NCI-H1694 (cell line): ENCODE measurements at places on chromosomes 3 and 15.

- no peak for DNase-seq
Observed at GRCh38 chr15:72174551-72175165, 22.9 kb downstream of the GRAMD2A start.

- DNase-seq, result no peak
Observed at GRCh38 chr3:134038716-134039115, 9.0 kb upstream of the SLCO2A1 start.

- no peak for DNase-seq
Observed at GRCh38 chr15:23518104-23518503, 47.4 kb upstream of the MKRN3 start.

DNA sequence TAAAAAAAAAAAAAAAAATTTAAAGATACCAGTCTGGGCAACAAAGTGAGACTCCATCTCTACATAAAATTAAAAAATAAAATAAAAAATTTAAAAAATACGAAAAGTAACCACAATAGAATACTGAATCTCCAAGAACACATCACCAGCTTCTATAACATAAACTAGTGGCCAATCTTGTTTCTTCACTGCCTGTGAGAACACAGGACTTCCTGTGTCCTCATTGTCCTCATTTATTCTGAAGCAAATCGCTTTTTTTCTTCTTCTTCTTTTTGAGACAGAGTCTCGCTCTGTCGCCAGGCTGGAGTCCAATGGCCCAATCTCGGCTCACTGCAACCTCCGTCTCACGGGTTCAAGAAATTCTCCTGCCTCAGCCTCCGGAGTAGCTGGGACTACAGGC lies 28.6 kb upstream of the RAB7A start:
- no peak for DNase-seq

DNA sequence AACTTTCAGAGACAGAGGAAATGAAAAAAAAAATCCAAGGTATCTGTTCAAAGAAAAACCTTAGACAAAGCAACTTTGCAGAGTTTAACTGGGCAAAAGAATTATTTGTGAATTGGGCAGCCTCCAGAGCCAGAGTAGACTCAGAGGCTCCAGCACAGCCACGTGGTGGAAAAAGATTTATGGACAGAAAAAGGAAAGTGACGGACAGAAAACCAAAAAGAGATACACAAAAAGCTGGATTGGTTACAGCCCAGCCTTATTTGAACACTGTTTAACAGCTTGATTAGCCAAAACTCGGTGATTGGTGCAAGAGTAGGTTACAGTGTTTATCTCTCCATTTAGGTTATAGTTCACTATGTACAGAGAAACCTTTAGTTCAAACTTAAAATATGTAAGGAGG lies 23.7 kb upstream of the GPD1L start:
- no peak for DNase-seq

- DNase-seq, result no peak
Observed at GRCh38 chr15:51038974-51039319, 55.8 kb downstream of the TNFAIP8L3 start.

DNA sequence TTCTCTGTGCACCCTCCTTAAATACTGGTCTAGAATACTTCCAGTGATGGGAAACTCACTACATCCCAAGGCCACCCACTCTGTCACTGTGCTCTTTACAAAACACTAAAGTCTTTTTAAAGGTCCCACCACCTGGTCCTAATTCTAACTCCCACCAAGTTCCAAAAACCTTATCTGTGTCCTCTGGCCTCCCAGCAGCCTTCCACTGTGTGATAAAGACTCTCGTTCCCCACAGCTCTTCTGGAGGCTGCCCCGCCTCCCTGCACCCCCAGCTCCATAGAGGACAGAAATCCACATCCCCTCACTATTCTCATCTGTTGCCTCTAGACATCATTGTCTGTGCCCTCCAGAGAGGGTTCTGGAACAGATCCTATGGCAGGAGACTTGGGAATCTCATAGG lies 276.4 kb downstream of the FAM43A start:
- no peak for DNase-seq

GRCh38 chr3:194960446-194961032 lies 274.9 kb downstream of the FAM43A start:
- no peak for DNase-seq

- DNase-seq, result no peak
Observed at GRCh38 chr3:182460303-182460702, 333.0 kb upstream of the ATP11B start.

GRCh38 chr3:38648659-38649499 lies 608 bp downstream of the SCN5A start:
- no peak for DNase-seq

GRCh38 chr3:136146981-136147729 lies 49.0 kb downstream of the MSL2 start:
- no peak for DNase-seq

DNA sequence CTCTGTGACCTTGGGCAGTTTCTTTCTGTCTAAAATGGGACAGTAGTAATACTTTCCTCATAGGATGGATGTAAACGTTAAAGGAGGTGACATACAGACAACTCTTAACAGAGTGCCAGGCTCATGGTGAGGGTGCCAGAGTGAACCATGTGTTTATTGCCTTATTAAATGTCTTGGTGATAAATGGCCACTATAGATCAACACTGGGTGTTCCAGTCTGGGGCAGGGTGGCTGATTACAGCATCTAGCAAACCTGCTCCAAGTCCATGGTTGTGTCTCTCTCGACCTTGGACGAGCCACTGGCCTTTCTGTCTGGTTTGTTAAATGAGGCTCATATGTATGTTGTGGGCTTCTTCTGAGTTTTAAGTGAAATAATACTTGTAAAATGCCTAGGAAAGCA lies 75.1 kb downstream of the TRAK1 start:
- DNase-seq, result no peak

DNA sequence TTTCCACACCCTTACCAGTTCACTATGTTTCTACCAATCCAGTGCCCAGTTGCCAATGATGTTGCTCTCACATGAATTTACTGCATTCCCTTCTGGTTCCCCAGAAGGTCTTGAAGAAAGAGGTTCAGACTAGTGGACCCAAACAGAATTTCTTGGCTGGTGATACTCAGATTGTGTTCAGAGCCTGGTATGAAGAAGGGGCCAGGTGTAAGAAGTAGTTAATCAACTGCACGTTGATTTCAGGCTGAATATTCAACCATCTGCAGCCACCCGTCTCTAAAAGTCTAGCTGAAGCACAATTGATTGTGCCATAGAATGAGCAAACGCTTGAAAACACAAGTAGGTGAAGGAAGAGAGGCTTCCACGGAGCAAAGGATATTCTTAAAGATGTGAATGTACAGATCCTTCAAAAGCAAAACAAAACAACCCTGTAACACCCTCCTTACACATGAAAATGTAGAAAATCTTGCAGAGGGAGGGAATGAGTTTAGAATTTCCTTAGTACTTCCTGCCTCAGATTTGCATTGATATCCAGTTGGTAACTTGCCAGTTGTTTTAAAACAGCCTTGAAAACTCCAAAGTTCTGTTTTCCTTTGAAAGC lies 4.7 kb downstream of the RBMS3 start:
- DNase-seq, result no peak

GRCh38 chr3:106345353-106346027 lies 476.7 kb upstream of the CBLB start:
- no peak for DNase-seq

GRCh38 chr3:156300929-156301840 lies 180.8 kb downstream of the KCNAB1 start:
- no peak for DNase-seq

DNA sequence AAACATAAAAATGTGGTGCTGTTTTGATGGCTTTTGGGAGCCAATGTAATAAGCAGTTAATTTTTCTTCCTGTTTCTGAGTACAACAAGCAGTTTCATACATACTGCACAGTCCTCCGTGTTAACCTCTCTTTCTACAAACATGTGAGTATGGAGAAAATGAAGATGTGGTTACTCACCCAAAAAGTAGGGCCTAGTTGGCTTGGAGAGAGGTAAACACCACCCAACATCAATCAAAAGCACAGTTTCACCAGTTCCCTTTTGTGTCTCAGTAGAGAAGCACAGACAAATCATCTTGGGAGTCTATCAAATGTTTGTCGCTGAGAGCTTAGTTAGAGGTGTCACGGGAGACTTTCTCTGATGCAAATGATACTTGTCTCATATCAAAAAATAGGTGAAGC lies 320.2 kb downstream of the UNC13C start:
- no peak for DNase-seq

DNA sequence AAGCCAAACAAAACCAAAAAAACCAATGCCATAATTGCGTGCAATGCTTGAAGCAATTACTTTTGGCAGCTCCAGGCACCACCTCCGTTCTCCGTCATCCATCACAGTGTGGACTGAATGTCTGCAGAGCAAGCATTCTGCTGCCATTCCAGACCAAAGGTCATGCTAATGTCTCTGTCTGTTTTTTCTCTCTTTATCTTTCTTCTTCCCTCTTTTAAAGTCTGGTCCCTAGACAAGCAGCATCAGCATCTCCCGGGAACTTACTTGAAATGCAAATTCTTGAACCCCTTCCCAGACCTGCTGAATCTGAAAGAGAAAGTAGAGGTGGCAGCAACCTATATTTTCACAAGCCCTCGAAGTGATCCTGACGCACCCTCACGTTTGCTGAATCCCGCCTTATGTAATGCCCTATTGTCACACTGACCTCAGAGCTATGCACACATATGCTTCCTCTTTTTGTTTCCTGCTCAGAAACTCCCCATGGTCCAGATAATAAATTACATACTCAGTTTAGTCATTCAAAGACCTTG lies 297.3 kb upstream of the PROK2 start:
- no peak for DNase-seq

- DNase-seq, result no peak
Observed at GRCh38 chr3:134236505-134237170, 14.0 kb downstream of the RYK start.

GRCh38 chr3:189049458-189050236 lies 122.1 kb upstream of the TPRG1 start:
- no peak for DNase-seq

DNA sequence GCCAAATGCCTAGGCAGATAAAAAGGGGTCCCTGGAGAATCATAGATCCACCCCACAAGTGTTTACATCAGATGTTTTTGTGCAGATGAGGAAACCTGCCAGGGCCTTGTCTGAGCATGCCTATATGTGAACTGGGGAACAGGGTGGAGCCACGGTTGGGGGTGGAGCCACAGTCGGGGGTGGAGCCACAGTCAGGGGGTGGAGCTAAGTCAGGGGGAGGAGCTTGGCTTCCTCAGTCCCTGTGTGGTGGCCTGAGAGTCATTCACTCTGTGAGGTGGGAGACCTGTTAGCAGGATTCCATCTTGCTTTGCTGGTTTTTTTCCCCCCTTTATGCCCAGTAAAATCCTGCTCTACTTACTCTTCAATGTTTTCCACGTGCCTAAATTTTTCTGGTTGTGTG lies 57.8 kb upstream of the TGFBR2 start:
- DNase-seq, result no peak

DNA sequence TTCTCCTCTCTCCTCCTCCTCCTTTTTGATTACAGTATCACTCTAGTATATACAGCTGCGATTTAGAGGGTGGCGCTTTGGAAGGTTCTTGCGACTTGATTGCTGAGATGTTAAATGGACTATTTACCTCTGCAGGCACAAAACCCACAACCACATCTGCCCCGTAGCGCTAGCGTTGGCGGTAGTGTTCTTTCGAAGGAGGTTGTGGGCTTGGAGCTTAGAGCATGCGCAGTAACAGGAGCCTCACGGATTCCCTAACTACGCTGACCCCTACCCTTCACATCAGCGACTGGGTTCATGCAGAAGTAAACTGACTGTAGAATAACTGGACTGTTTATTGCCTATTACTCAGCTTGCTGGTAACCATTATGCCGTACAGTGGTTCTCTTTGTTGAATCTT lies 58.0 kb downstream of the CGGBP1 start:
- DNase-seq, result no peak

DNA sequence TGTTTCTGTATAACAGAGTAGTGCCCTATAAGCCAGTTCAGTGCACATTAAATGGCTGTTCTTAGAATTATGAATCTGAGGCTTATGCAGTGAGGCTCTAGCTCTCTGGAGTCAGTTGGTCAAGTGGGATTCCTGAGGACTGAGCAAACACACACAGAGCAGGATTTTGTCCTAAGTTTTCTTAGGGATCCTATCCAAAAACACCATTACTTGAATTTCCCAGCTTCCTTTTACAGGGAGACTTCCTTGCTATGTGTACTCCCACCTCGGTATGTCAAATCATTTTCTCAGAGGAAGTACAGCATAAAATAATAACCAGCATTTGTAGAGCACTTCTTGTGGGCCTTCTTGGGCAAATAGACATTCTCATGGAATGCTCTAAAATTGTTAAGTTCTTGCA lies 63.1 kb upstream of the GOLGA6B start:
- no peak for DNase-seq

GRCh38 chr3:141796081-141796888 lies 33.1 kb downstream of the GRK7 start:
- DNase-seq, result no peak

DNA sequence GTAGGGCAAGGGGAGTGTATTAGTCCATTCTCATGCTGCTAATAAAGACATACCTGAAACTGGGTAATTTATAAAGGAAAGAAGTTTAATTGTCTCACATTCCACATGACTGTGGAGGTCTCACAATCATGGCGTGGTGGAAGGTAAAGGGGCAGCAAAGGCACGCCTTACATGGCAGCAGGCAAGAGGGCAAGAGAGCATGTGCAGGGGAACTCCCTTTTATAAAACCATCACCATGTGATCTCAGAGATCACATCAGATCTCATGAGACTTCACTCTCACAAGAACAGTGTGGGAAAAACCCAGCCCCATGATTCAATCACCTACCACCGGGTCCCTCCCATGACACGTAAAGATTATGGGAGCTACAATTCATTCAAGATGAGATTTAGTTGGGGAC lies 41.4 kb downstream of the SUMF1 start:
- no peak for DNase-seq

GRCh38 chr3:53269888-53270880 lies 14.4 kb upstream of the TKT start:
- no peak for DNase-seq

DNA sequence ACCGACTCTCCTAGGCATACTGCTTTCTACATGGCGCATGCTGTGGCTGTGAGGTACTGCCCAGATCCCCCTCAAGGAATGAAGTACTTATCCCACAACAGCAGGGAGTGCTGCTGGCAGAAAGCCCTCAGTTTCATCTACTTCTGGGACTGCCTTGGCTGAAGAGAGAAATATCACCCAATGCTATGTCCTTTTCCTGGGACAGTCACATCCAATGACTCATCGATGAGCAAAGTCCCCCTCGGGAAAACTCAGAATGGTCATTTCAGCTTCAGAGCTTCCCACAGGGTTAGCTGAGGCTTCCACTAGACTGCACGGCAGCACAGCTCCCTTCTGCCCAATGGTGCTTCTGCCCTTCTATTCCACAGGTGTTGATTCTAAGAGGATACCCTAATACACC lies 3.6 kb upstream of the NMD3 start:
- no peak for DNase-seq

- DNase-seq, result no peak
Observed at GRCh38 chr3:58334506-58334884, 1.8 kb downstream of the PXK start.

- DNase-seq, result no peak
Observed at GRCh38 chr15:101293122-101293521, 1.9 kb downstream of the SNRPA1 start.

- no peak for DNase-seq
Observed at GRCh38 chr3:52347716-52348635, 31.9 kb downstream of the DNAH1 start.

- no peak for DNase-seq
Observed at GRCh38 chr3:18290157-18290556, 135.0 kb downstream of the SATB1 start.
